ENCODE measurements at places on chromosomes 2 and 18.
A peak's percentile ranks its signal among the peaks of the same experiment; 100 is the strongest.

GRCh38 chr2:222572751-222573174 is 83.1 kb downstream of the FARSB start:
- DNase-seq, result no peak

DNA sequence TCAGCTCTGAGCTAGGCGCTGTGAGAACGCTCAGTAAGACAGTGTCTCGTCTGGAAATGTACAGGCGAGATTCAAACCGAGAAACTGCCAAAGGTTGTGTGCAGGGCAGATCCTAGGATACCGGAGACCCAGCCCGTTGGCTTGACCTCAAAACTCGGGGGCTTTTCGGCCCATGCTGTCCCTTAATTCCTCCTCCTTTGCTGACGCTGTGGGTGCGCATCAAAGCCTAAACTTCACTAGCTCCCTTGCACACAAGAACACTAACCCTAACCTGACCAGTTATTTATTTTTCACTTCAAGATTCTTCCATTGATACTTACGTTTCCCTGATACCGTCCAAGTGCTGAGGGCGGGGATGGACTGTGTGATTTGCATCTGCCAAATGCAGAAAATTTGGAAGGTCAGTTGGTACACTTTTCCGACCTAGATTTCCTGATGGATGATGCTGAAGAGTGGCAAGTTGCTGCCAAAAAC is 1.0 kb upstream of the AAK1 start:
- DNase-seq, result no peak

DNA sequence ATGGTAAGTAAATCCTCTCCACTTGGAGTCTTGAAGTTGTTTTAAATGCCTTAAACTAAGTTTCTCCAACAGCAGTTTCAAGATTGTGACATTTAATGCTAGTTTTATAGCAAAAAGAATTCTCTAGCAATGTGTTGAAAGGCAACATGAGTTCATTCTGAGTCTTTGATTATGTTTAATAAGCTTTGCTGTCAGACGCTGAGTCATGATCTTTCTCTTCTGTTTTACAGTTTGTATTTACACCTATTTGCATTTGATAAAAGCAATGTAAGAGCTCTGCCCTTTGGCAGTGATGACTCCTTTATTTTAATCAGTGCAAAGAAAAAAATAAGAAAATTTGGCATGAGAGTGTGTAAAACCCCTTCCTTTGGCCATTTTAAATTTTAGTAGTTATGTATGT is 497.7 kb downstream of the STK39 start:
- no peak for DNase-seq

GRCh38 chr2:12824351-12824777 is 107.6 kb downstream of the TRIB2 start:
- DNase-seq, result no peak

- no peak for DNase-seq
Observed at GRCh38 chr18:28657961-28658360, 481.0 kb upstream of the CDH2 start.

DNA sequence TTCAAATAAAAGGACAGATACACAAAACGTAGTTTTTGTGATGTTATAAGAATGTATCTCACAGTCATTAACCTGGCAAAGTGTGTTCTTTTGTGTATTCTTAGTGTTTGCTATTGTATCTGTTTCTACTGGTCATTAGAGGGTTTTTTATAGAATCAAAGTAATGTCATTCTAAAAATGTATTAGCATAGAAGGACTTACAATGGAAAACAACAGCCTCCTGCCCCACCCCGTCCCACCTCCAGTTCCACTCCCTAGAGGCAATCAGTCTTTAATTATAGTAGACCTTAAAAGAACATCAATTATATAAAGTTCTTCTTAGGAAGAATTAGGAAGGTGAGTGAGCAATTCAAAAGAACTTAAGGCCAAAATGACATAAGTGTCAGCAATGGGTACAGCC is 13.8 kb downstream of the DNAJC27 start:
- DNase-seq, result no peak

- no peak for DNase-seq
Observed at GRCh38 chr2:55345064-55345463, 74.6 kb downstream of the CCDC88A start.

- DNase-seq, result no peak
Observed at GRCh38 chr2:16746833-16747232, 81.2 kb upstream of the CYRIA start.

GRCh38 chr2:1687254-1687653 is 57.1 kb downstream of the PXDN start:
- no peak for DNase-seq

- DNase-seq, result no peak
Observed at GRCh38 chr2:206472094-206472493, 28.8 kb downstream of the ADAM23 start.

DNA sequence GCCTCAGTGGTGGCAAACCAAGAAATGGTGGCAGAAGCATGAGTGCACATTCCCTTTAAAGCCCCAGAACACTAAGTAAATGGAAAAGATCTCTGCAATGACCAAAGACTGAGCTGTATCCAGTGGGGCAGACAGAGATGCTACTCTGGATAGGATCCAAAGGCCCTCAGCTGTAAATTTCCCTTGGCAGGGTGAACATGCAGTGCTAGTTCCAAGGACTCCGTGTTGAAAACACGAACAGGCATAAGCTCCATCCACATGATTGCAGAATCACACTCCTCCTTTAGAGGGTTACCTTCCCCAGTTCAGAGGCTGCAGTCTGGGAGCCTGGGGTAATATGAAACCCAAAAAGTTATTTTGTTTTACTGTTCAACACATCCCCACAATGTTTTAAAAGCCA is 98.6 kb upstream of the KLF7 start:
- DNase-seq, result no peak

DNA sequence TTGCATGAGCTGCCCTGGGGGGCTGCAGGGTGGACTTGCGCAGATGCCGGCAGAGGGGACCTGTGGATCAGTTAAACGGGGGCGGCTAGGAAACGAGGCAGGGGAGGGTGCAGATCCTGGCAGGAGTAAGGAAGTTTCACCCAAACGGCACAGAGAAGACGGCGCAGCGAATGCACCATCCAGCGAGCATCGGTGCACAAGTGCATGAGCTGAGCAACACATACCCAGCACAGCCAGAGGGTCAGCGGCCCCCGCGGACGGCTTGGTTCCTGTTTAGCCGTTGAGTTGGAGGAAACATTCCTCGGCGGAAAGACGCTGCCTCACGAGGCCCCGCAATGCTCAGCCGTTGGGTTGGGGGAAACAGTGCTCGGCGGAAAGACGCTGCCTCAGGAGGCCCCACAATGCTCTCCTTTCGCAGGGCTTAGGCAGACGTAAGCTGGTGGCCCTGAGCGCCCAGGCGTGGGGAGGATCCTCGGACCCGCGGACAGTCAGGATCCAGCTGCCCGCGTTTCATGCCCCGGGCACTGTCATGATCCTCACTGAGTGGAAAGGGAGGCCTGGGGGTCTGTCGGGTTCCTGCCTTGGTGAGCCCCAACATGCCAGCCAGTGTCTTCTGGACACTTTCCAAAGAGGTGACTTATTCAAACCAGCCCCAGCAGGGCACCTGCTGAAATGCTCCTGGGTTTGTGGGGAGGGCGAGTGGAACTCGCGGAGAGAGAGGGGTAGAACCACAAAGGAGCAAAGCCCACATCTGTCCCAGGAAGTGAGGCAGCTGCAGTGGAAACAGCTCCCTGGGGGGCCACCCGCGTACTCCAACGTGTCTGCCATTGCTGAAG is 86.3 kb downstream of the NDUFA10 start:
- DNase-seq, result no peak

GRCh38 chr2:137262594-137262993 is 497.2 kb downstream of the THSD7B start:
- DNase-seq, result no peak

- DNase-seq, result no peak
Observed at GRCh38 chr2:227312579-227312978, 12.5 kb upstream of the MFF start.

- DNase-seq, result no peak
Observed at GRCh38 chr2:173407646-173408045, 53.0 kb downstream of the CDCA7 start.

GRCh38 chr2:1686784-1687105 is 57.6 kb downstream of the PXDN start:
- no peak for DNase-seq

- no peak for DNase-seq
Observed at GRCh38 chr2:26820932-26821331, 27.0 kb upstream of the DPYSL5 start.

- peak; percentile 9 for DNase-seq
Observed at GRCh38 chr18:1663879-1664705, 759.4 kb downstream of the ADCYAP1 start.

- no peak for DNase-seq
Observed at GRCh38 chr2:165627470-165627869, 158.0 kb downstream of the CSRNP3 start.

GRCh38 chr18:46320928-46321711 is 216.9 kb downstream of the HAUS1 start:
- DNase-seq, result no peak

GRCh38 chr18:43760010-43760409 is 482.7 kb upstream of the SYT4 start:
- DNase-seq, result no peak

DNA sequence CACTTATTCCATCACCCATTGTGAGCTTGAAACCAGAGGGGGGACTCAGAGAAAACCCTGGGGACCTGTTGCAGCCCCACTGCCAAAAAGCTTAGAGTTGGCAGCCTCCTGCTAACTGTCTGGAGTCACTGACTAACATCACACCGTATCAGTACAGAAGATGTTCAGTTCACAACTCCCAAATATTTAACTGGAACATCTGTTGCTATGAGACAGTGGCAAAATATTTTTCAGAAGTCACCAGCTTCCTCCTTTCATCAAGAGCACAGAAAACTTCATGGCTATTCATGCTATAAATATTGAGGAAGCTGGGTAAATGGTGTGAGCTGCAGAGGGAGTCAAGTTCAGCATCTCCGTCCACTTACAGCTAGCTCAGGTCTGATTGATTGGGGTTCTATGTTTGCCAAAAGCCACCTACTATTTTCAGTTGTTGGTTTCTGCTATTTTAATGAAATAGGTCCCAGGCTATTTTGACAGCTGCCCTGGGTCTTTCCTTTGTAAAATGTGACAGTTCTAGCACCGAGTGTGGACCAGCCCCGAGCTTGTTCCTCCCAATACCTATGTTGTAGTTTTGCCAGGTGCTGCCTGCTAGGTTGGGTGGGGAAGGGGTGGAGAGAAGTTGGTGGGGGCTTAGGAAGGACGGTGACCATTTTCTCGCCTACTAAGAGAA is 9.8 kb downstream of the TUBB6 start:
- no peak for DNase-seq

- no peak for DNase-seq
Observed at GRCh38 chr2:100184055-100184737, 41.8 kb upstream of the AFF3 start.

- DNase-seq, result no peak
Observed at GRCh38 chr18:23837591-23837990, 148.3 kb downstream of the LAMA3 start.

- DNase-seq, result no peak
Observed at GRCh38 chr2:70978341-70979179, at the start of gene ANKRD53. Gene ANKRD53, plus strand, starts transcription at chr2:70978630. Its CDS starts 16 bp downstream, at chr2:70978646.

DNA sequence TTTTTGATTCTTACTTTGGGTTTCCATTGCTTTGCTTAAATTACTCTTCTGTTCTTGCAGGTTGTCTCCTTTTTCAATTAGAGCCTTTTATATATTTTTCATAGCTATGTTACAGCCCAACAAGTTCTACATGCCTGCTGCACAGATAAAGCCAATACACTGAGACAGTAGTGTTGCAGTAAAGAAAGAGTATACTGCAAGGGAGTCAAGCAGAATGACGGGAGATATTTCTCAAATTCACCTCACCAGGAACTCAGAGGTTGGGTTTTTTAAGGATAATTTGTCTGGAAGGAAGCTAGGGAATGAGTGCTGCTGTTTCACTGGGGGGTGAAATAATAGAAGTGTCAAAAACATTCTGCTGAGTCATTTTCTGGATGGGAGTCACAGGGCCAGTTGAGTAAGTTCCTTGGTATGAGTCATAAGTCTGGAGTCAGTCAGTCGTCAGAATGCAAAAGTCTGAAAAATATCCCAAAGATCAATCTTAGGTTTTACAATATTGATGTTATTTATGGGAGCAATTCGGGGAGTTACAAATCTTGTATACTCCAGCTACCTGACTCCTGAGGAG is 193.0 kb upstream of the RGPD4 start:
- DNase-seq, result no peak

DNA sequence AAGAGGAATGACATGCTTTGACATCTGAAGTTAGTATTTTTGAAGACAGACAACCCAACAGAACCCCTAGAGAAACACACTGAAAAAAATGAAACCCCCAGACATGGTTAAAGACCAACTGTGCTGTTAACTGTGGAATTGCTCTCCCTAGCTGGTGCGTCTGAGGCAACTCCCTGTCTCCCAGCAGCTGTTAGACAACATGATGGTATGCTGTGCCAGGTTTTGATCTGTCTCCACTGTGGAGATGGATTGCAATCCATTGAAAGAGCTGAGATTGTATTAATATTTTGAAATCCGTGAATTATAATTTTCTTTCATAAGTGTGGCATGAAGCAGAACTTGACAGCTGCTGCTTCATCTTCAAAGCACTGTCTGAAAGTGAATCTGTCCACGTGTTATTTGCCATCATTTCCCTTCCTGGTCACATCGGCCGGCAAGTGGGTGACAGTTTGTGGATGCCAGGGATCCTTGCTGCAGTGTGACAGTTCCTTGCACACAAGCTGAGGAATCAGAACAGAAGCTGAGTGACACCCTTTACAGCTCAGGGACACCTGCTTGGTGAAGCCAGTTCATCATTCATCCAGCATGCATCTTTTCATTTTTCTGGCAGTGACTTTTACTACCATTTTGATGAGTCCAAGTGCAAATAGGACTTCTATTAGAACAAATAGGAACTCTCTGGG is 58.2 kb upstream of the ACSL3 start:
- DNase-seq, result no peak

DNA sequence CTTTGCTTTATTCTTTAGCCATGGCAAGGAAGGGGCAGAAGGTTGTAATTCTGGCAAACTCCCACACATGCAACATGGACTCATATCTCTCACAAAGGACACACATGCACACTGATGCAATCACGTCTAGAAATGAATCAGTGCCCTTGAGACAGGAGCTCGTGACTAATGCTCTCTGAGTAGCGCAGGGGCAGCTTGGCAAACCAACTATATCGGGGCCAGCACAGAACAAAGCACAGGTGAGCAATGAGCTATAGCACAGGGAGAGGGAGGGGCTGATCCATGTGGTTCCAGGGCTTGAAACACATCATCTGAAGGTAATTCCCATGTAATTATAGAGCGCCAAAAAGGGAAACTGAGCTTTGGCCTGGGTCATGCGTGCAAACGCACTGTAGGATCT is 165.2 kb upstream of the KLF7 start:
- peak; percentile 38 for DNase-seq

GRCh38 chr2:205290299-205290698 is 392.0 kb upstream of the NRP2 start:
- no peak for DNase-seq

GRCh38 chr2:149903626-149904025 is 316.1 kb upstream of the MMADHC start:
- DNase-seq, result no peak

DNA sequence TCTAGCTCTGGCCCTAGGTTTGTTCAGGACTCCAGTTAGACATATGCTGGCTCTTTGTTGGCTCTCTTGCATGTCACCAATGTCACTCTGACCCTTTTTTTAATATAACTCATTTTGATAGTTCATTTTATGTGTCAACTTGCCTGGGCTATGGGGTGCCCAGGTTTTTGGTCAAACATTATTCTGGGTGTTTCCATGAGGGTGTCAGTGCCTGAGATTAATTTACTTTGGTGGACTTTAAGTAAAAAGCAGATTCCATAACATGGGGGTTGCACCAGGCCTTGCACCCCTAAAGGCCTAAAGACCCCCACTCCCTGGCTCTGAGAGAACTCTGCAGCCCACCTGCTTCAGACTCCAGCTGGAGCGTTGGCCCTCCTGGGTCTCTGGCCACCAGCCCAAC is 48.1 kb upstream of the SNTG2 start:
- no peak for DNase-seq

- no peak for DNase-seq
Observed at GRCh38 chr2:143808166-143808565, 678.9 kb downstream of the ARHGAP15 start.
